ENCODE measurements at places on chromosomes 13 and 19.

- peak; percentile 75 for DNase-seq
Observed at GRCh38 chr19:45882652-45883585, 3.0 kb downstream of the IRF2BP1 start.

- DNase-seq: no peak
Observed at GRCh38 chr13:40146611-40147117, 491.2 kb downstream of the COG6 start.

- no peak for DNase-seq
Observed at GRCh38 chr19:10655457-10656312, 1.5 kb downstream of the ILF3 start.

DNA sequence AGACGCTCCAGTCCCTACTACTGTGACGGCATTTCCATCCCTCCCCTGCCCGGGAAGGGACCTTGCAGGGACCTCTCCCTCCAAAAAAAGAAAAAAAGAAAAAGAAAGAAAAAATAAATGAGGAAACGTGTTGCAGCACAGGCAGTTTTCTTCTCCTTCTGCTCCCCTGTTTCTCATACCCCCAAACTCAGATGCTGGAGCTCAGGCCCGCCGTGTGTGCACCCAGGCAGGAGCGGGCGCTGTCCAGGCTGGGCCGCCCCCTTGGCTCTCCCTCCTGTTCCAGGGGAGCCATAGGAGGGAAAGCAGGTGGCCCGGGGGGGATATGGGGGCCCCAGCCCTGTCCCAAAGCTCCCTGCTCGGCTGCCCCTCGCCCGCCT, 5.8 kb downstream of the YIPF2 start:
- DNase-seq: no peak

GRCh38 chr19:10285393-10285792, 1.4 kb upstream of the ICAM4 start:
- DNase-seq: no peak

- no peak for DNase-seq
Observed at GRCh38 chr19:38932425-38933179, 1.9 kb downstream of the MRPS12 start.

- DNase-seq: no peak
Observed at GRCh38 chr13:91729859-91730258, 331.4 kb downstream of the GPC5 start.

GRCh38 chr19:11581740-11582139, 4.3 kb upstream of the ACP5 start:
- DNase-seq: no peak

- no peak for DNase-seq
Observed at GRCh38 chr13:55649485-55649884, 1491.2 kb upstream of the PRR20A start.

DNA sequence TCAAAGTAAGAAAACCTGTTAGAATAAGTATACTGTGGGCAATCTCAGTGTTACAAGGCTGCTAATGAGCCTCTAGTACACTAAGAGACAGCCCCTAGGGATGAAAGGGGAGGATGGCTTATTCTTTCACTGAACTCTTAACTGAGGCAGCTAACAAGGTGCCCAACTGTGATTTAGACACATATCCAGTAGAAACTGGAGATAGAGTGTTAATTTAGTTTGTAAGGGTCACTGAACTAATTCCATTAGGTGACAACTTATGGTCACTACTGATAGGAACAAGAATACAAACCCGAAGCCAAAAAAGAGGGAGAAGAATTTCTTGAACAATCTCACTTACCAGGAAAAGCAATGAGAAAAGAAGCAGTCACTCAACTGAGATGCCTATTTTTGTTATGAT, 1010.6 kb downstream of the PCDH9 start:
- DNase-seq: no peak
